ENCODE measurements at places on chromosomes 2 and 18.

DNA sequence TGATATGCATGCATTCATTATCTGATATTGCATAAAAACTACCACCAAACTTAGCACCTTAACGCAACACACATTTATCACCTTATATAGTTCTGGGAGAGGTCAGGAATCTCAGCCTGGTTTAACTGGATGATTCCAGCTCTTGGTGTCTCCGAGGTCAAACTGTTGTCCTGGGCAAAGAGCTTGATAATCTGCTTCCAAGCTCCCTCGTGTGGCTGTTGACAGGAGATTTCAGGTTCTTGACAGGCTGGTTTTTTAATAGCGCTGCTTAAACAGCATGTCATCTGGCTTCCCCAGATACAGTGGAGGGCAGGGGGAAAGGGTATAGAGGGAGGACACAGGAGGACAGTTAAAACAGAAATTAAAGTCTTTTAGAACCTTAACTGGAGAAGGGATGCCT lies 785.0 kb downstream of the CNTNAP5 start:
- no peak for DNase-seq

GRCh38 chr18:3410273-3410672 lies 39.7 kb upstream of the TGIF1 start:
- DNase-seq: no peak

GRCh38 chr2:35784777-35785176 lies 570.8 kb upstream of the CRIM1 start:
- DNase-seq: no peak

GRCh38 chr18:44033144-44033701 lies 647.5 kb upstream of the SETBP1 start:
- no peak for DNase-seq

DNA sequence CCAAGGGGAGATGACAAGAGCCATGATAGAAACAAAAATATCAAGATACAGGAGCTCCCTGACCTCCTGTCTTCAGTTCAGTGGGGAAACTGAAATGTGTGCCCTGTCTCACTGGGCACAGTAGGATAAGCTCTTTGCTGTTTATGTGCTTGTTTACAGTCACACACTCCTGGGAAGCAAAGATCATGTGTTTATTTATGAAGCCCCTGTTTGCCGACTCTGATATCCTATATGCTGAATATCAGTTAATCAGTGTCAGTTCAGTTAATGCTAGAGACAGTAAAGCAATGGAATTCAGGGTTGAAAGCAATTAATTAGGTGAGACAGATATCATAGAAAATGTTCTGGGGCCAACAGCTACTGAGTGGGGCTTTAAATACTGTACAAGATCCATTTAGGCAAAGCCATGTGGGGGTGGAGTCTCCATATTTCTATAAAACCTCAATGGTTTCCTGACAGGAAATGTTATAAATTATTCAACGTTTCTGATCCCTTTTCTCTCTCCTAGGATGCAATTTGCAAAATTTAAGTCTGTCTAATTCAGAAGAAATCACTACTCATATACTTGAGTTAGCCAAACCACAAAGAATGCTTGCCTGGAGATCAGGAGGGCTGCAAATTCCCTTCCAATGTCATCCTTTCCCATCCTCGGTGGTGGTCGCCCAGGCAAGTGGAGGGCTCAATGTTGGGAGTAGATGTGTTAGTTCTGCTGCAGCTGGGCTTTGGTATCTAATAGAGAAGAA lies 551.3 kb downstream of the CMPK2 start:
- no peak for DNase-seq

- no peak for DNase-seq
Observed at GRCh38 chr2:219661955-219662395, 34.5 kb downstream of the SLC4A3 start.

- no peak for DNase-seq
Observed at GRCh38 chr2:118729760-118730159, 117.7 kb downstream of the EN1 start.

DNA sequence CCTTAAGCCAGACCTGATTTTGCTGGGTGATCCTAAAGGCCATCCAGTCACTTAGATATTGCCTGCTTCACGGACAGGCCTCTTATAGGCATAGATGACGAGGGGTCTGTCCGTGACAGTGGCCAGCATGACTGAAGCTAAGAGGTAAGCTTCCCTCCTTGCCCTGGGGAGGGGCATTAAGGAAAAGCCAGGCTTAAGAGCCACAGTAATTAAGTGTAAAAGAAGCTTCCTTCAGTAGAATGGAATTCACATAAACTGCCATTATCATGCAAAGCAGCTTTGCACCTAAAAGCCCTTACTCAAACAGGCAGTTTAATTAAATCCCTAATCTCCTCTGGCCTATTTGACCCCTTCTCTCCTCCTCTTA lies 99.4 kb upstream of the PKDCC start:
- no peak for DNase-seq

Data from HS-27A (cell line).